Omental fat pad (tissue), 4 donors: ENCODE measurements at places on chromosomes 5 and 9. TPM values are rescaled to one million over a fixed set of nuclear protein-coding genes. Genes with fewer than 3 reads are reported as not detected.

The CCDC187 gene
- not detected for total RNA-seq

The PCDHB13 gene
- total RNA-seq: 2.3 TPM

The PSMB7 gene
- 180 TPM for total RNA-seq

The PCA3 gene
- total RNA-seq: not detected

The BTNL8 gene
- 3.0 TPM for total RNA-seq
